T-helper 2 cell (primary cell): ENCODE measurements at places on chromosomes 3 and 15.

DNA sequence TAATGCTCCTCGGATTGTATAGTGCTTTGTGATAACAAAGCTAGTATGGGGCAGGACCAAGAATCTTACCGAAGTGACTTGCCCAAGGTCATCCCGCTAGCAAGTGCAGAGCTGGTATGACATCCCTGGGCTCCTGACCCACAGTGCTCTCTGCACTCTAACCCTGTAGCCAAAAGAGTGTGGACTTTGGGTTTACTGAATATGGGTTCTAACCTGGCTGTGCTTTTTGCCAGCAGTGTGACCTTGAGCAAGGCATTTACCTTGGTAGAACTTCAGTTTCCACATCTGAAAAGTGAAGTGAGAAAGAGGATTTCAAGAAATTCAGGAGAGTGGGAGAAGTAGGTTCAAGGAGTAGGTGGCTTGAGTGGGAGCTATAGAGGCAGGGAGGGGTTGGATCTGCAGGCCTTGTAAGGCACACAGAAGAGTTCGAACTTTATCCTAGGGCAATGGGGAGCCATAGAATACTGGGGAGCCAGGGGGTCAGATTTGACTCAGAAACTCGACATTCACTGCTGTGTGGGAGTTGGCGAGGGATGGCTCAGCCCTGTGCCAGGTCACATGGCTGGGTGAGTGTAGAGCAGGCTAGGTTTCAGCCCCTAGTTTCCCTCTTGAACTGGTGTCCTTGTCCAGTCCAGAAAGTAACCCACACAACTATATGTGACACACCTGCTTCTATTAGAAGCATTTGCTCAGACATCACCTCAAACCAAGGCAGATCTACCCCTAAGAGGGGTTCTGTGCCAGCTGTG, 91.9 kb downstream of the RPLP1 start:
- no peak for DNase-seq

GRCh38 chr15:60417112-60417511, 19.3 kb upstream of the ANXA2 start:
- no peak for DNase-seq

DNA sequence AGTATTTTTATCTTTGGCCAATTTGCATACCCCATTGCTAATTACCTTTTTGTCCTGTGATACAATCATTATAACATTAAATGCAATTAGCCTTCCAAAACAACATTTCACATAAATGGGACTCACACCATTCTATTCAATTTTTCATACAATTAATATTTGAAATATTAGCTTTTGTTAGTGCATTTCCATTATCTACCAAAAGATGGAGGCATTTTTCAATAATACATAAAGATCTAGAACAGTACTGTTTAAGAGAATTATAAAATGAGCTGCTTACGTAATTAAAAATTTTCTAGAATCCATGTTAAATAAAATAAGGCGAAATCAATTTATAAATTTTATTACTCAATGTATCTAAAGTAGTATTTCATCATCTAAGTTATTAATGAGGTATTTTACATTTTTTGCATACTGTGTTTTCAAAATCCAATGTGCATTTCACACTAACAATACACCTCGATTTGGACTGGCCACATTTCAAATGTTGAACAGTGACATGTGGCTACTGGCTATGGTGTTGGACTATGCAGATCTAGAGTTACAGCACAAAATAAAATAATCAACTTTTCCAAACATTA, 74.3 kb downstream of the TJP1 start:
- no peak for DNase-seq

DNA sequence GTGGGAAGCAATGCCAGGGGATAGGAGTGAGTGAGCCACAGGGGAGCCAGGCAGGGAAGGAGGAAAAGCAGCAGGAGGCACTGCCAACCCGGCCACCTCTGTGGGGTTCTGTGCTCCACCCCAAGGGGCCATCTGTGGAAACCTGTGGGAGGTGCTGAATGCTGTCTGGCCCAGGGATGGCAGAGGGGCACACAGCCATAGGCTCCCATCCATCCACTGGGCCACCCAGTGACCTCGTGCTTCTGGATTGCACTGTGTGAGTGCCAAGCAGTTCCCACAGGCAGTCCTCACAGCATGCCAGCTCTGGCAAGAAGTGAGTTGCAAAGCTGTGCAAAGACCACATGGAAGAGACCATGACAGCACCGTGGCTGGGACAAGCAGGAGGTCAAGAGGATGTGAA, 27.5 kb downstream of the DNAJB8 start:
- DNase-seq: no peak

DNA sequence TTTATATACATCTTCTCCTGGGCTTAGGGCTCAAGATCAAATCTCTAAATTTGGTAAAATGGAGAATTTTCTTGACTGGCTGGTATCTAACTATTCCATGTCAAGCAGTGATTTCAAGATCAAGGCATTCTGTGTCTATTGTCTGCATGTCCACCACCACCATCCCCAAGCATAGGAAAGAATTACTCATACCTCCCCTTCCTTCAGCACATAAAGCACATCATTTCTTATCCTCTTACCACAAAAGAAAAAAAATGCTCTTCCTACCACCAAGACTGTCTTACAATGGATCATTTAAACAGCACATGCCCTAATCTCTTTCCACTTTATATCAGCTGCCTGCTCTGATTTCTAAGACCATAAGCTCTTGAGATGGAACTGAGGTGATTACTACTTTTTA, 470.5 kb upstream of the THBS1 start:
- no peak for DNase-seq

GRCh38 chr3:153429821-153430220, 267.8 kb downstream of the RAP2B start:
- no peak for DNase-seq

DNA sequence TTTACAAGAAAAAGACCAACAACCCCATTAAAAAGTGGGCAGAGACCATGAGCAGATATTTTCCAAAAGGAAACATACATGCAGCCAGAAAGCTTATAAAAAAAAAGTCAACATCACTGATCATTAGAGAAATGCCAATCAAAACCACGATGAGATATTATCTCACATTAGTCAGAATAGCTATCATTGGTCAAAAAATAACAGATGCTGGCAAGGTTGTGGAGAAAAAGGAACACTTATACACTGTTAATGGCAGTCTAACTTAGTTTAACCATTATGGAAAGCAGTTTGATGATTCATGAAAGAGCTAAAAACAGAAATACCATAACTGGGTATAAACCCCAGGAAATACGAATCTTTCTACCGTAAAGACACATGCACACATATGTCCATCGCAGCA, 76.3 kb downstream of the SUCNR1 start:
- DNase-seq: no peak

- DNase-seq: no peak
These were observed 151.1 kb downstream of the CTNNB1 start for GRCh38 chr3:41350441-41350840.

GRCh38 chr3:23052620-23053019, 150.5 kb upstream of the UBE2E2 start:
- DNase-seq: no peak

DNA sequence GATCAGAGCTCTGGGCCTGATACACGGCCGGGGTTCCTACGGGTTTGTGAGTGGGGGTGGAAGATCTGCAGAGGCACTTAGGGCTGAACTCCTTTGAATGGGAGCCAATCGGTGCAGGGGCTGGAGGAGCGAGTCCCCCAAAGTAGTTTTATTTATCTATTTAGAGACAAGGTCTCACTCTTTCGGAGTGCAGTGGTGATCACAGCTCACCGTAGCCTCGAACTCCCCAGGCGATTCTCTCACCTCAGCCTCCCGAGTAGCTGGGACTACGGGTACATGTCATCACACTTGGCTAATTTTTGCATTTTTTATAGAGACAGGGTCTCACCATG, 1.6 kb upstream of the CELSR3 start:
- DNase-seq: no peak

- no peak for DNase-seq
These were observed 32.5 kb upstream of the BFSP2 start for GRCh38 chr3:133367403-133367802.

DNA sequence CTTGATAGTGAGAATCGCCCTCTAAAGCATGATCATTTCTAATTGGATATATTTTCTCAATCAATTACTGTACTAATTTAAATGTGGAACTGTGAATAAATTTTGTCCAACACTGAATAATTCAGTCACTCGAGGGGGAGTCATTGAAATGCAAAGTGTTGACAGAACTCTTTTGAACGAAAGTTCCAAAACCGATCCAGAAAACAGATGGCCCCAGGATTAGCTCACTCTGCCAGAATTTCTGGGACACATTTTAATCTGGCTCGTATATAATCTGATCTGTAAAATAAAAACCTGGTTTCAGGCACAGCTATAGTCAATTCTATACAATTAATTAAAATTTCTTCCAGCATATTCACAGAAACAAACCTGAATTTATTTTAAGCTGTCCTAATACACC, 580.4 kb downstream of the ROBO1 start:
- no peak for DNase-seq

GRCh38 chr3:10215578-10216368, 32.5 kb upstream of the TATDN2 start:
- DNase-seq: no peak

DNA sequence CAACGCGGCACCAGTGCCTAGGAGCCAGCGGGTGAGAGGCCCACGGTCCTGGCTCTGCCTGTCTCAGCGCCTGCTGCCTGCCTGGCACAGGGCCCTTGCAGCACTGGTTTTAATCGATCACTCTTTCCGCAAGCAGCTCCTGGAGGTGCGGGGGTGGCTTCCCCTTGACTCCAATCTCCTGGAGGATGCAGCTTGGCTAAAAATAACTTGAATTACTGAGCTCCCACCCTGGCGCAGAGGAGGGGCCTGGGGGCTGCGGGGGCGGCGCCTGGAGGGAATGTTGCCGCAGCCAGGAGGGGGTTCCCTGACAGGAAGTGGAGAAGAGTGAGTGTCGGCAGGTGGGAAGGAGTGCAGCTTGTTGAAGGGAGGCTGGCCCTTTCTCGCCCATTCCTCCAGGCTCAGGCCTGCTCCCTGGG, 9.9 kb upstream of the RPL29 start:
- no peak for DNase-seq

- no peak for DNase-seq
These were observed 4.3 kb downstream of the PLEKHO2 start for GRCh38 chr15:64845831-64846595.

- no peak for DNase-seq
These were observed 33.4 kb downstream of the LEKR1 start for GRCh38 chr3:156859578-156859977.

DNA sequence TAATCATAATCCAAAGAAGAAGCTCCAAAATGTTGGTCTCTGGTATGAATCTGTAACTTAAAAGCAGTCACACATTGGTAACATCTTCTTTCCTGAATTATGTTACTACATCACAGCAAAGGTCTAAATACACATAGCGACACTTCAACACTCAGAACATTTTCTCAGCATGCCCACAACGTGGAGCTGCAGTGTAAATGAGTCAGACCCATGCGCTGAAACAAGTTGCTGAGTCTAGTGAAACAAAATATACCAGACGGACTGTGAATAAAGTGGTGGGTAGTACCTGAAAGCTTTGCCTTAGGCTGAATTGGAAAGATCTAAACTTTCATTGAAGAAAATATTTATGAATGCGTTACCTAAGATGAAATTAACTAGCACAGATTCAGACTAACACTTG, 33.2 kb upstream of the GOLGA8B start:
- DNase-seq: no peak

DNA sequence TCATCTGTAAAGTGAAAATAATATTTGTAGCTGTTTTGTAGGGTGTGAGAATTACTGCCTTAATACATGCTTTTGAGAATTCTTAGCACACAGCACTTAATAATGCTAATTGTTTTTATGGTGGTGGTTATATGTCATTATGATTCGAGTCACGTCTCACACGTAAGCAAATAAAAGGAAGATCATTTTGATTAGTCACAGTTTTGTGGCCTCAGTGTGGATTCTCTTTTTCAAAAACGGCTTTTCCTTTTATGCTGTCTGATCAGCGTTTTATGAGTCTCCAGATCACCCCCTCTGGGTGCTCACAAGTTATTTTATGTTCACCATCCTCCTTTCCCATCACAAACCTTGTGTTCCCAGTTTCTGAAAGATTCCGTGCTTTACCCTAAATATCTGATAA, 255.6 kb upstream of the CNTN4 start:
- DNase-seq: no peak

DNA sequence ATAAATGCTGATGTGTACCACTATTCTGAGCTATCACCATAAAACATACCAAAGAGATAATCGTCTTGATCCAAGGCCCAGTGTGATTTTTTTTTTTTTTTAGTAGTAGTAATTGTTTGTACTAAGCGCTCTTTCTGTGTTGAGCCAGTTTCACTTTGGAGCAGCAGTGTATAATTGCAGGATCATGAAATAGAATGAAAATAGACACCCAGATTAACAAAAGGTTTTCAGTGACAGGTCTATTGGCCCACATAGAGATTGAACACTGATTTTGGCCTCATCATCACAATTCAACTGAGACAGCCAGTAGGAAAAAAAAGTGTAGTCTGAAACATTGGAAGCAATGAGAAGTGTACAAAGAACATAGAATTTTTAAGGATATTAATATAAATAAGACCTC, 749.8 kb downstream of the NAALADL2 start:
- DNase-seq: no peak

- DNase-seq: peak; percentile 21
These were observed 35.8 kb downstream of the PRKCD start for GRCh38 chr3:53196575-53197407.

DNA sequence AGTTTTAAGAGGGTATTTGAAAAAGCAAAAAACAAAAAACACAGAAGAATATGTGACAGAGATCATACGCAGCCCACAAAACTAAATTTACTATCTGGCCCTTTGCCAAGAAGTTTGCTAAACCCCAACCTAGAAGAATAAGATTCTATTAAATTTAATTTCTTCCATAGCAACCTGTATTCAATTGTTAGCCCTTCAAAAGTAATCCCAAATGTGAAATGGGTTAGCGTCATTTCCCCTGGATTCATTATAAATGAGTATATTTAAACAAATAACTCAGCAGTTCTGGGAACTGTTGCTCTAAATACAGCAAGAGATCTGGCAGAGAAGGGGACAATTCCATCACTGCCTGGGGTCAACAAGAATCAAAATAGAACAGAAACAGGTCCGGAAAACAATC, 56.8 kb downstream of the CERS3 start:
- DNase-seq: no peak

GRCh38 chr3:108599677-108600409, 10.3 kb downstream of the DZIP3 start:
- peak; percentile 88 for DNase-seq

GRCh38 chr3:99601515-99601914, 36.9 kb upstream of the COL8A1 start:
- DNase-seq: no peak

DNA sequence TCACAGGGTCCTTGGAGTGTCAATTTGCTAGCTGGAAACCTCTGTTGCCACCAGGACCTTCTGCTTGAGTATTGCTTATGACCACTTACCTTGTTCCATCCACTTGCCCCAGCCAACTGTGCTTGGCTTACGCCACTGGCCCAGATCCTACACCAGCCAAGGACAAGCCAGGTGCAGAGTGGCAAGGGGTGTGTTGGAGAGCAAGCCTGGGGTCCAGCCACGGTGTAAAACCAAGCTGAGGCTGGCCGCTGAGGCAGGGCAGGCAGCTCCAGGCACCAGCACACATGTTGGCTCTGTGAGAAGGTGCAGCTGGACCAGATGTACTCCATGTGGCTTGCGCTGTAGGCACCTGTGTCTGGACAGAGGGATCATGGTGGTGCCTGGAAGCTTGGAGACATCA, 248.2 kb downstream of the UNC13C start:
- no peak for DNase-seq
